ENCODE measurements at places on chromosomes 1 and 21. TPM values are rescaled to one million over a fixed set of nuclear protein-coding genes. Genes with fewer than 3 reads are reported as not detected.

Gene LORICRIN
- total RNA-seq, result not detected

Gene AURKAIP1
- total RNA-seq, result 199 TPM

Gene CIART
- total RNA-seq, result 9.8 TPM

Gene FCAMR
- total RNA-seq, result not detected

Gene GPR37L1
- 0.21 TPM for total RNA-seq

Gene RHBDL2
- total RNA-seq, result 0.15 TPM

GRCh38 chr1:204191456-204191855, 4.8 kb downstream of the KISS1 start:
- no peak for DNase-seq

DNA sequence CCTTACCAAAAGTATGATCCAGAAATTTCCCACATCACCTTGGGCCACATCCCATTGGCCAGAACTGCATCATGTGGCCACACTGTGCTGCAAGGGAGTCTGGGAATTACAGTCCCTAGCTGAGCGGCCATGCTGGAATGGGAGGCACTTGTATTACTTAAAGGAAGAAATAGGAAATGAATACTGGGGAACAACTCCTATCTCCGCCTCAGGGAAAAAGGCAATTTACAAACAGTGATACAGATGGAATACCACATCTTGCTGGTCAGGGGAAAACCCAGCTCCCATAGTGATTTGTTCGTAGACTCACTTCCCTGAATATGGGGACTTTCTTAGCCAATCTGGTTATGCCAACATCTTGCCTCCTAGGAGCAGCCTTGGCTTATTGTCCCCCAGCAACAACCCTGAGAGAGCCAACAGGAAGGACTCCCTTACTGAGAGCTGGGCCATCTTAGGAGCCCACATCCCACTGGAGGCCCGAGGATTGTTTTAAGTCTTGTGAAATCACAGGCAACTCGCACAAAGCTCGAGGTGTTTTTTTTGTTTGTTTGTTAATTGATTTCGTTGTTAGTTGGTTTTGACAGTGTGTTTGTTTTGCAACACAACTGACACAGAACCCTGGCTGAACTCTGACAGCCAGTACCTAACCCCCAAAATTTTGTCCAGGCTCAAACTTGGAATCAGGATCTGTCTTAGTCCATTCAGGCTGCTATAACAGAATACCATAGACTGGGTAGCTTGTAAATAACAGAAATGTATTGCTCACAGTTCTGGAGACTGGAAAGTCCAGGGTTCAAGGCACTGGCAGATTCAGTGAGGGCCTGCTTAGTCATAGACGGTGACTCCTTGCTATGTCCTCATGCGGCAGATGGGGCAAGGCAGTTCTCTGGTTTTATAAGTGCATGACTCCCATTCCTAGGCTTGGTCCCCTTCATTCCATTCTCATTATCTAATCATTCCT, 14.9 kb downstream of the CDA start:
- no peak for DNase-seq

GRCh38 chr21:39061766-39062165, 121.5 kb downstream of the PSMG1 start:
- DNase-seq, result no peak

DNA sequence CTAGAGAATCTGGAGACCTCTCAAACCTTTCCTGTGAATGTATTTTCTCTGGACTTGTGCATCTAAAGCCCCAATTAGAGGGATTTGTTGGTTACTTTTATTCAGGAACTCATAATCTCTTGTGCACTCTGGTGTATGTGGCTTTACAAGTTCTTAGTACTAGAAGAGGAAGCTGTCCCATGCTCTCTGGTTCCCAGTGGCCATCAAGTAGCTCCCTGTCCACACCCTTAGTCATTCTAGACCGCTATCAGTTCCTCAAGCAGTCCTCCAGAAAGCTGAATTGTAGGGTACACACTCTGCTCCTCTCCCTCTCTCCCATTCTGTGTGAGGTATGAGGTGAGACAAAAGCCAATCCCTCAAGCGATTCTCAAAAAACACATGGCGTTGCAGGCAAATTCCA, 470.3 kb downstream of the PTPRC start:
- DNase-seq, result no peak

- no peak for DNase-seq
Observed at GRCh38 chr1:221716713-221717484, 25.0 kb downstream of the DUSP10 start.

DNA sequence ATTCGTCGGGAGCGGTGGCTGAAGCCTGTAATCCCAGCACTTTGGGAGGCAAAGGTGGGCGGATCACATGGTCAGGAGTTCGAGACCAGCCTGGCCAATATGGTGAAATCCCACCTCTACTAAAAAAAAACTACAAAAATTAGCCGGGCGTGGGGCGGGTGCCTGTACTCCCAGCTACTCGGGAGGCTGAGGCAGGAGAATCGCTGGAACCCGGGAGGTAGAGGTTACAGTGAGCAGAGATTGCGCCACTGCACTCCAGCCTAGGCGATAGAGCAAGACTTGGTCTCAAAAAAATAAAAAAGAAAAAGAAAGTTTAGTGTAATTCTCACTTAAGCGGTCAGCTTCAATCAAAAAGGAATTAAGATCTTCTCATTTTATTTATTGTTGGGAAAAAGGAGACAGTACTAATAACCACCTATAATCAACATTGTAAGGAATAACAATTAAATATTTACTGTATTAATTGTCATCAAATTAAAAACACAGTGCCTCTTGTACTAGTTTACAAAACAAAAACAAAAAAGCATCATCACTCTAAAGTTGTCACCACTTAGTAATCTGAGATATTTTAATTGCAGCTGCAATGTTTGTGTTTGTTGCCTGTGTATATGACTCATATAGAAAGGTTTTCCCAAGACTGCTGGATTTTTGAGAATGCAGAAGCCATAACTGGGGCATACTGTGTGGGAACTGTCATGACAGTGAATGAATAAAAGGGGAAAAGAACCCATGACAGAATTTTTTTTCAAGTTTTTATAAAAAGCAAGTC, 3.7 kb downstream of the FBXO42 start:
- no peak for DNase-seq

- DNase-seq, result no peak
Observed at GRCh38 chr1:165289556-165289955, 67.0 kb downstream of the LMX1A start.

GRCh38 chr1:42305639-42306038, 29.4 kb downstream of the FOXJ3 start:
- no peak for DNase-seq

DNA sequence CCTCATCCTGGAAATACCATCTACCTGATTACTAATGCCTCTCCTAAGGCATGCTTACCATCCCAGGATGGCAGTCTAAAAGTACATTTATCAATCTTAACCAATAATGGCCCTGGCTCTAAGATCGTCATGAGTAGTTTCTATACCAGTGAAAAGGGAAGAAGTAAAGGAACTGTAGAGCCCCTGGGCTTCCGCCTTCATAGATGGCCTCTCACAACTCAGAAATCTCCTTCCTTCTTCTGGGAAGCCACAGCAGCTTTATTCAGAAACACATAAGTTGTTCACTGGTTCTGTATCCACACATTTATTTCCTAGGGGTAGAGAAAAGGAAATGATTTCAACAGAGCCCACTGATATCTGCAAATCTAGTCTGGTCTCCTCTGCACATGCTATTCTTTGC, 41.0 kb upstream of the CD5L start:
- no peak for DNase-seq

DNA sequence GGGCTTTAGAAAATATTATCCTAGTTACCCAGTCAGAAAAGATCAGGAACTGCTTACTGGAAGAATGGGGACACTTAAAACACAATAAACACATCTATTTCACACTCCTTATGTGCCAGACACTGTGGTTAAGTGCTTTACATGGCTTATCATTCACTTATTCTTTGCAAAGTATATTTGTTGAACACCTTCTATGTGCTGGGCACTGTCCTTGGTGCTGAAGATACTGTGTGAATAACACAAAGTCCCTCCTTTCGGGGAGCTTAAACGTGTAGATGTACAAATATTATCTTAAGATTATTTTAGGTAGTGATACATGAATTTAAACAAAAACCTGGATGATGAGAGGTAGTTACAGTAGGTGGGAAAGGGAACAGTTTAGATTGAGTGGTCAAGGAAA, 169.3 kb downstream of the ST6GALNAC5 start:
- DNase-seq, result no peak

- DNase-seq, result no peak
Observed at GRCh38 chr21:45998276-45998701, 16.7 kb downstream of the COL6A1 start.

- no peak for DNase-seq
Observed at GRCh38 chr1:180029524-180030135, 75.0 kb downstream of the CEP350 start.

DNA sequence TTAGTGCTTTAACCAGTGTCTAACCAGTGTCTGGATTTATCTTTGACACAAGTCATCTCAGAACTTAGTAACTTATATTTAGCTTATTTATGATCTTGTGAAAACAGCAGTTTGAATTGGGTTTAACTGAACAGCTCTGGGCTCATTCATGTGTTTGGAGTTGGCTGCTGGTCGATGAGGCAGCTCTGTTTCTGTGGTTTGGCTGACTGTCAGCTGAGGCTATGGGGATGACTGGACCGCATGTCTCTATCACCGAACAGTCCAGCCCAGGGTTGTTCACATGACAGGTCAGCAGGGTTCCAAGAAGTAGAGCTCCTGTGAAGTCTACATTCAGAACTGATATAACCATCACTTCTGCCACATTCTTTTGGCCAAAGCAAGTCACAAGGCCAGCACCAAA, 29.1 kb upstream of the C21orf91 start:
- DNase-seq, result no peak

DNA sequence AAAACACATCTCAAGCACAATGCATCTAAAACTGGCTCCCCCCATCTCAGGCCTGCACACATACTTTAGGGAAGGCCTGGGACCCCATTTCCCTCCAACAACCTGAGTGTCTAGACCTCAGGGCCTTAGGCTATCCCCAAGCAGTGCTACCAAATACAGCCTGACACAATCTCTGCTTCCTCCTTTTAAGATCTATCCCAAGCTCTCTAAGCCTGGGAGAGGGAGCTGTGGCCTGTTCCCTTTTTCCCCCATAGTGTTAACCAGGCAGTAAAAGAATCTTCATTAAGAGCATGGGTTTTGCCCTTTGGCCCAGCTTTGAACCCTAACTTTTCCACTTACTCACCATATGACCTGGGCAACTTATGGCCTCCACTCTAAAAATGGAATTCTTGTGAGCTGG, 10.8 kb upstream of the COL8A2 start:
- no peak for DNase-seq
